Daoy (cell line): ENCODE measurements at places on chromosomes 7 and 10. TPM values are rescaled to one million over a fixed set of nuclear protein-coding genes. Genes with fewer than 3 reads are reported as not detected.

GRCh38 chr10:35435824-35436223, 99.5 kb downstream of the CCNY start:
- no peak for DNase-seq

- no peak for DNase-seq
Observed at GRCh38 chr7:95793658-95794057, 21.3 kb downstream of the DYNC1I1 start.

GRCh38 chr7:129650056-129650758, 38.7 kb downstream of the NRF1 start:
- DNase-seq: no peak

DNA sequence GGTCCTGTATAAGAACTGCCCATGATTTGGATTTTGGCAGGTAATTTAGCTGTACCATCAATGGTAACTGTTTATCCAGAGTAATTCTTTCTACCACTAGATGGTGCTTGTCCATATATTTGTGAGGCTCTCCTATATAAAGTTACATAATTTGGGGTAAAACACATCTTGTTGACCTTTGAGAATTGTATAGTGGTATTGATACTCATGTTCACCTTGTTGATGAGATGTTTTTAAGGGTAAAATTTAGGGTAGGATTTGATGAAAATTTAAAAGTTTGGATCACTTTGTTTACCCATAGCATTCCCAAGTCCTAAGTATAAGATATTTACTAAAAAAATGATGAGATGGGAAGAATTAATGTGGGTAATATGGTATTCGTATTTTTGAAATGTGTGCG, 31.6 kb downstream of the ST7 start:
- no peak for DNase-seq

DNA sequence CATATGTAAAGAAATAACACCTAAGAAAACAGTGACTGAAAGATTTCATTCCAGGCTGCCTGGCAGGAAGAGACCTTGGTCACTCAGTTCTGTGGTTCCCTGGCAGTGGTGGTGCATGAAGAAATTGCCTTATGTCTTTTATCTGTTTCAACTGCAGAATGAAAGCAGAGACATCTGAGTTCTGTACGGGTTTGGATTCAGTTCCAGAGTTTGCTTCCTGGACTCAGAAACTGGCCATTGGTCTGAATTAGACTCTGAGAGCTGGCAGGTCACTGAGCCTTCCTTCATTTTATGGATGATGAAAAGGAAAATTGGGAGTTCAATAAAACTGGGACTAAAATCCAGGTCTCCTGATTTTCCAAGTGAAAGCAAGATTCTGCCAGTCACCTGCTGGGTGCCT, 428.9 kb upstream of the AUTS2 start:
- DNase-seq: no peak

GRCh38 chr10:98444314-98445006, 2.3 kb downstream of the HPS1 start:
- DNase-seq: no peak

GRCh38 chr7:21690705-21691104, 147.9 kb downstream of the DNAH11 start:
- DNase-seq: peak; percentile 17

GRCh38 chr10:17793823-17794644, 15.1 kb upstream of the MRC1 start:
- no peak for DNase-seq

Gene IDI1
- total RNA-seq: 48.6 and 50.8 TPM in 2 replicates

Gene VSTM4
- 3.3 and 9.5 TPM in 2 replicates for total RNA-seq

Gene ACSL5
- 16.1 and 18.3 TPM in 2 replicates for total RNA-seq

Gene OPALIN
- not detected in 2 replicates for total RNA-seq

Gene NKX6-2
- 0.06 TPM in 1 of 2 replicates, not detected in the other for total RNA-seq
